ENCODE measurements at places on chromosomes 1 and 21. TPM values are rescaled to one million over a fixed set of nuclear protein-coding genes. Genes with fewer than 3 reads are reported as not detected.

GRCh38 chr1:56174176-56174885 lies 405.0 kb downstream of the PLPP3 start:
- no peak for DNase-seq

DNA sequence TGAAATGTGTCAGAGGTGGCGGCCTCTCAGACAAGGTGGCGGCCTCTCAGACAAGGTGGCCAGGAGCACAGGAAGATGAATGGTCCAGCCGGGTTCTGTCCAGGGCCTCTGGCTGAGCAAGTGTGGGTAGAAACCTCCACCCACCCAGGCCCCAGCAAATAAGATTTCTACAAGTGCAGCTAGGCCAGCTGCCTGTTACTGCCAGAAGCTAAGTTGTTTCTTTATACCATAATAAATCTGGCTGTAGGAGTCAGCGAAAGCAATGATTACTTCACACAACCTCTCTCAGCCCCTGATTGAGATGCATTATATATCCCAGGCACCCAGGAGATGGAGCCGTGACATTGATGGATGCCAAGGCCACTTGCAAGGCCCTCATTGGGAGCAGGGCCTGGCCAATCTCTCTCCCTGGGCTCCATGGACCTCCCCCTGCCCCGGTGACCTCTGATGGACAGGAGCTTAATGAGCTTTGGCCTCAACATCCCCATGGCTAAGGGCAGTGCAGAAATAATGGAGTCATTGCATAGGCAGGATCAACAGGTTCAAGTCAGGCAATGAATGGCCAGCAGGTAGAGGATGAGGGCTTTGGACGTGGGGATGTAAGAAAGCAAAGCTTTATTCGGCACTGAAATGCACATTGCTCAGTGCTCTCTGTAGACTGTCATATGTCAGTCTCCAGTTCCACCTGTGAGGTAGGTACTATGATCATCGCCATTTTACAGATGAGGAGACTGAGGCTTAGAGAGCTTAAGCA lies 92.9 kb downstream of the PTPRU start:
- DNase-seq: no peak

The CHI3L1 gene
- total RNA-seq: not detected

- DNase-seq: no peak
Observed at GRCh38 chr1:219661464-219662092, 48.7 kb upstream of the ZC3H11B start.

GRCh38 chr1:242411901-242412300 lies 112.6 kb downstream of the PLD5 start:
- no peak for DNase-seq

All from osteocyte (in vitro differentiated cells).